ENCODE measurements at places on chromosomes 4 and X.
A peak's percentile ranks its signal among the peaks of the same experiment; 100 is the strongest.

GRCh38 chrX:9114245-9114644 is 80.3 kb upstream of the FAM9B start:
- DNase-seq = no peak

DNA sequence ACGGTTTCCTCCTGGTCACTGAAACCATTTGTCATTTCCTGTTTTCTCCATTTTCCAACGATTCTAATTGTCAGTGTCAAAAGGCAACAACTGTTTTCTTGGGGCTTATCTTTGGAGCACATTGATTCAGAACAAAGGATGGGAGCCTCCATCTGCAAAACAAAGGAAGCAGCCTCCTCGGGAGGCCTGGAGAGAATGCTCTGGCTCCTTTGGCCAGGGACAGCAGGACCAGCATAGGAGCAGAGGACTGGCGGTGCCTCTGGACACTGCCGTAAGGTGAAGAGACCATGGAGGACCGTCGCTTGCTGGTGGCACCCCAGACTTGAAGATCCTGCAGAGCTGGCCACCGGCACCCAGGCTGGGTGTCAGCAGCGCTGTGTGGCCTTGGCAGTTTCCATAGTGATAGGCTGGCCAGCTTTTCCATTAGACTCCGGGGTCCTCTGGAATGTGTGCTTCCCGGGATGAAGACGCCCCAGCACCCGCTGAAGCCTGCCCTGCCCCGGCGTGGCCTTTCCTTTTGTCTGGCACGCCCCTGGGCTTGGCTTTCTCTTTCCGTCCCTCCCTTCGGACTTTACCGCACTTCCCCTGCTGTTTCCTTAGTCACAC is 61.1 kb upstream of the MTM1 start:
- no peak for DNase-seq

DNA sequence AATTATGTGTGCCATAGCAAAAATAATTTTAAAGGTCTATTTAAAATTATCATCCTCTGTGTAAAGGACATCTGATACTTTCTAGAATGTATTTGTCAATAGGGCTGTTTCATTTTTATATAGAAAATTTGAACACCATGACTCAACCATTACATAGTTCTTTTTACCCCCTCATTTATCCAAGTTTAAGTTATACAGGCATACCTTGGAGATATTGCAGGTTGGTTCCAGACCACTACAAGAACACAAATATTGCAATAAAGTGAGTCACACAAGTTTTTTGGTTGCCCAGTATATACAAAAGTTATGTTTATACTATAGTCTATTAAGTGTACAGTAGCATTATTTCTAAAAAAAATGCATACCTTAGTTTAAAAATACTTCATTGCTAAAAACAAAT is 130.4 kb downstream of the MSL3 start:
- DNase-seq = no peak

DNA sequence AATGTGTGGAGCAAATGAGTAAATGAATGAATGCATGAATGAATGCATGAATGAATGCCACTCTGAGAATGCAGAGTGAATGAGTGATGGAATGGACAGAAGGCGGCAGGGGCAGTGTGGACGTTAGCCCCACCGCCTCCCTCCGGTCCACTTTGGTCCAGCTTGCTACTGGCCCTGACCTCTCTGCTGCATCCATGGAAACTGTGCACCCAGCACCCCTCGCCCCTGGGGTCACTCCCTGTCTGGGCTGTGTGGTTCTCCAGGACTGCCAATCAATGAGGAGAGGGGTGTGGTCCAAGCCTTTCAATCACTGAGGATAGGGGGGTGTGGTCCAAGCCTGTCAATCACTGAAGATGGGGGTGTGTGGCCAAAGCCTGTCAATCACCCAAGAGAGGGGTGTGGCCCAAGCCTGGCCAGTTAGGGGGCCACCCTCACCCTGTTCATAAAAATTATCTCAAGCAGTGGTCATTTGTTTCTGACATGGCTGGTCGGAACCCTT is 39.2 kb upstream of the ASMTL start:
- no peak for DNase-seq

GRCh38 chr4:154984148-154984547 is 203.1 kb downstream of the RBM46 start:
- no peak for DNase-seq

DNA sequence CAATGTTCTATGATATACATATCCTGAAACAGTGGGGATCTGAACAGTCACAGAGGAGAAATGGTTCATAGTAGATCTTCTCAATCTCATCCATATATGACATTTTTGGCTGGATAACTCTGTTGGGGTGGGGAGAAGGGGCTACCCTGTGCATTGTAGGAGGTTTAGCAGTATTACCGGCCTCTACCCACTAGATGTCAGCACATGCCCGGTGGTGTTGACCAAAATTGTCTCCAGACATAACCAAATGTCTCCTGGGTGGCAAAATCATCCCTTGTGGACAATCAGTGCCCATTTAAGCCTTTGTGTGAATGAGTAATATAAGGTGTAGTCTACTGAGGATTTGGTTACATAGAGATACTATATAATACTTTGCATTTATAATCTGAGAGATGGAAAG is 89.9 kb downstream of the PLS3 start:
- no peak for DNase-seq

- no peak for DNase-seq
Measured at GRCh38 chr4:101972791-101973190, 182.3 kb downstream of the BANK1 start.

DNA sequence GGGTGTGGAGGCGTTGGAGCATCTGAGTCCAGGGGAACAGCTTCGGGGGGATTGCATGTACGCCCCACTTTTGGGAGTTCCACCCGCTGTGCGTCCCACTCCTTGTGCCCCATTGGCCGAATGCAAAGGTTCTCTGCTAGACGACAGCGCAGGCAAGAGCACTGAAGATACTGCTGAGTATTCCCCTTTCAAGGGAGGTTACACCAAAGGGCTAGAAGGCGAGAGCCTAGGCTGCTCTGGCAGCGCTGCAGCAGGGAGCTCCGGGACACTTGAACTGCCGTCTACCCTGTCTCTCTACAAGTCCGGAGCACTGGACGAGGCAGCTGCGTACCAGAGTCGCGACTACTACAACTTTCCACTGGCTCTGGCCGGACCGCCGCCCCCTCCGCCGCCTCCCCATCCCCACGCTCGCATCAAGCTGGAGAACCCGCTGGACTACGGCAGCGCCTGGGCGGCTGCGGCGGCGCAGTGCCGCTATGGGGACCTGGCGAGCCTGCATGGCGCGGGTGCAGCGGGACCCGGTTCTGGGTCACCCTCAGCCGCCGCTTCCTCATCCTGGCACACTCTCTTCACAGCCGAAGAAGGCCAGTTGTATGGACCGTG is 2.2 kb downstream of the AR start:
- no peak for DNase-seq

DNA sequence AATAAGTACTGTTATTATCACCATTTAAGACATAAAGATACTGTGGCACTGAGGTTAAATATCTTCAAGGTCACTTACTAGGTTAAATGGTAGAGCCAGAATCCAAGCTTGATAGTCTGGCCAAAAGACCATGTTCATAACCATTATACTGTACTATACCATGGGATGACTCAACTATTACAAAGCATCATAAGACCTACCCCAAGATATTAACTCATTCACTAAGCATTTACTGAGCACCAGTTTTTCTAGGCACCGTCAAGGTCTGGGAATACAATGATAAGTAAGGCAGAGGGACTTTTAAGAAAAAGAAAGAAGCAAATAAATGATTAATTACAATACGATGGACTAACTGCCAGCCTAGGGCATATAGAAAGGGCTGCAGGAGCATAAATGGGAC is 95.5 kb upstream of the KCTD8 start:
- no peak for DNase-seq

- no peak for DNase-seq
Measured at GRCh38 chr4:98976716-98977115, 18.8 kb upstream of the METAP1 start.

DNA sequence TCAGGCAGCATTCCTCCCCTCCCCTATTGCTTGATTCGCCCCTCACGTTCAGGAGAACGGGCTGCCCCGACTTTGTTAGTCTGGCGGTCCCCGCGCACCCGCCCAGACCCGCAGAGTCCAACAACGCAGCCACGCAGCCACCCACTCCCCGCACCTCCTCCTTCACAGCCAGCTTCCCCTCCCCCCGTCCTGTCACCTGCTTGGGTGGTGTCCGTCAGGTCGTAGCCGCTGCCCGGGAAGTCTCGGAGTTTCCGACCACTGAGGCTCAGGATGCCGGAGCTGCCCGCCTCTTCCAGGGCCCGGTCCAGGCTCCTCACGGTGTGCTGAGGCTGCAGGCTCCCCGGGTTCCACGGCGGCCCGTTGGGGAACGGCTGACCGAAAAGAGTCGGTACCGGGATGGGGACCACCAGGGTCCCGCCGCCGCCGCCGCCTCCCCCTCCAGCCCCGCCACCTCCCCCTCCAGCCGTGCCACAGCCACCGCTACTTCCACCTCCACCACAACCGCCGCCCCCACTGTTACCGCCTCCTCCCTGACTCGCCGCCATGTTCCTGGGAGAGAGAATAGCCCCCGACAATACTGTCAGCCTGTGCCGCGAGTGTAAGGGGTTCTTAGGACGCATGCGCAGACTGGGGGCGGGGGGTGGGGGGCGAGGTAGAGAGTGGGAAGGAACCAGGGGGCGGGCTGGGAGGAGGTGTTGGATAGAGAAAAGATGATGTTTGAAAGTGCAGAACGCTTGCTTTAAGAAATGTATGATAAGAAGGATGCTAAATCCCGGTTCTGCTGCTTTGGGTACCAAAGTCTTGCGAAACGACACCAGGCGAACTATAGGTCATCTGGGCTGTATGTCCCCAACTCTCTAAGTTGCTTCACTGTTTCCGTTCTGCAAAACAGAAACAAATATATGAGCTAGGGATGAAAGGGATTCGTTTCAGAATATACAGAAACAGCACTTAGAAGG is at the start of gene LRCH2:
LRCH2 (minus strand) TSS at position 600 of the 959 bp plus-strand sequence; CDS start at position 545, 55 bp downstream.
- DNase-seq = peak; percentile 70

DNA sequence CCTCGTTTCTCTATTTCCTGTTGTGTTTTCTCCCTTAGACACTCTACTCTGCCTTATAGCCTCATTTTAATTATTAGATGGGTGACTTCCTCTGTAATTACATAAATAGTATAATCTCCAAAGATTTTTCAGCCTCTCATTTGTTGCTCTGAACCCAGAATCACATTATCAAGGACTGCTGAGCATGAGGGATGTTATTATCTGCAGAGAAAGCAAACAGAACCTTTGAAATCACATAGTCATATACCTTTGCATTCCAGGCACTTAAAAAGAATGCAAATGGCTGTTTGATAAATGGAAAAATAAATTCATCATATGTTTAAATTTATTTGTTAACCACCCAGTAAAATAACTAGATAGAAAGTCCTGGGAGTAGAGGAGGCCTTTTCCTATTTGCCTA is 305.1 kb upstream of the PPP1R2C start:
- DNase-seq = no peak

DNA sequence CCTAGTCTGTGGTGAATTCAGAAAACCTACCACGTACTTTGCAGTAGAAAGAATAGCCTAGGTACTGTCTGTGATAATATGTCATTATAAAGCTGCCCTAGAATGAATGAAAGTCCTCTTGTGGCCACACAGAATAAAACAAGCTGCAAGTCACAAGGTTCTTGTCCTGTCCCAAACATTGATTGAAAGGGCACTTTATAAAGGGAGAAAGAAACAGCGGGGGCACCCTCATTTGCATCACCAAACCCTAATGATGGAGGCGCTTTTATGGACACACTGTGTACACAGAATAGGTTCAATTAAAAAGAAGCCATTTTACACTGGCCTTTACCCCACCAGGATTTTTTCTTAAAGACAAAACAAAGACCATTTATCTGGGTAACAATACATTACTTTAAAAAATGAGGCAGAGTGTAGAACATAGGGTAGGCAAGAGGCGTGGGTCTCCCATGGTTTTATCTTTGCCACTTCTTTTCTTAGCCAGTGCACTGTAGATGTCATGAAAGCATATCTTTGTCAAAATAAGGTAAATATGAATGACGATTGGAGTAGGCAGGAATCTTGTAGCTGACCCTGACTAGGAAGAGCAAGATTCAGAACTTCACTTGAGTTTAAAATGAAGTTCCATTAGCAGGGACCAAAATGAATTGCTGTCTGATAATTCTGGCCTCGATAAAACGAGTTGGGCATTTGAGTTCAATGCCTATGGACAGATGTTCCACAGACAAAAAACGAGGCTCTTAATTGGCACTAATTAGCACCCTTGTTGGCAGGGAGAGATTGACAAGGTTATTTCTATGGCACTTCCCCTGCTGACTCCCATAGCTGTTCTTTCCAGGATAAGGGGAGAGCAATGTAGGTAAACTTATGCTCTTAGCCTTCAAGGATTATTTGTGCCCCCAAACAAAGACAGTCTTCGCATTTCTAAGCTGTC is 365.1 kb downstream of the AFF2 start:
- no peak for DNase-seq

DNA sequence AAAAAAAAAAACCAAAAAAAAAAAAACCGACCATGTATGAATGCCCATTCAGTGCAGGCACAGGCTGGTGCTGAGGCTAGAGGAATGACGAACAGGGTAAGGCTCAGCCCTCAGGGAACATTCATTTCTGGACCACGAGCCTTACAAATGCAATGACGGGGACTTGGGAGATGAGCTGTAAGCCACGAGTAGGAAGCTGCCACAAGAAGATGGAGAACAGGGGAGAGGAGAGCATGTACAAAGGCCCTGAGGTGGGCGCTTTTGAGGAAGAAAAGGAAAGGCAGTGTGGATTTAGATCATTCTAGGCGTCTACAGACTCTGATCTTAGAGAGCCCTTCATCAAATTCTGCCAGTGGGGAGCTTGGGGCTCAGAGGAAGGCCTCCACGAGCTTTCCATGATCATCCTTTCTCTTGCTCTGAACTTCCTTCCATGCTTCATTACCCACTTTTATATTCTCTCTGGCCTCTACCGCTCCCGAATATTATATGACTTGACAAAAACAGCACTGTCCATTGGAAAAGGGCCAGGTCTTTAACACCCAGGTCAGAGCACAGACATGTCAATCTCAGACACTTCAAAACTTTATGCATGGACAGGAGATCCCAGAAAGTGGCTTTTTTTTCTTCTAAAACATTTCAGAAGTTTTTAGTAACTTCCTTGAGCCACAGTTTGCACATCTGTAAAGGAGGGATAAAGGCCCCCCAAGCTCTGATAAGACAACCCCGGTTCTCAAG is 3.3 kb upstream of the ZNF518B start:
- no peak for DNase-seq

GRCh38 chr4:164949448-164950143 is 27.9 kb downstream of the TRIM61 start:
- DNase-seq = no peak

GRCh38 chr4:3700736-3701135 is 65.4 kb upstream of the ADRA2C start:
- DNase-seq = no peak

DNA sequence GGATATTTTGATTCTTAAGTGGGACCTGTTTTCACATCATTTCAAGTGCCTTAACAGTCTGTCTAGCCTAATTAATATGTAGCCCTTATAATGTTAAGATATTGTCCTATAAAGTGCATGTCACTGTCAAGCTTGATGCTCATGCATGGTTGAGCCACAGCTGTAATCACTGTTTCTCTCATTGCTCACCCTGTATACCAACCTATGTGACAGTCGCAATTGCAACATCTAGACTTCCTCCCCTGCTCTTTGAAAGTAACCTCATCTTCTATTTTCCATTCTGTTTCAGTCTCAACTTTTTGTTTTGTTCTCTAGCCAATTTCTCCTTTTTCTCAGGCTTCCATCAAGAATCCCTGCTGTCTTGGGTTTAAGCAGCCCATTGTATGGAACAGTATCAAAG is 24.4 kb upstream of the MSL3 start:
- no peak for DNase-seq
